ENCODE measurements at places on chromosomes 1 and 21.

DNA sequence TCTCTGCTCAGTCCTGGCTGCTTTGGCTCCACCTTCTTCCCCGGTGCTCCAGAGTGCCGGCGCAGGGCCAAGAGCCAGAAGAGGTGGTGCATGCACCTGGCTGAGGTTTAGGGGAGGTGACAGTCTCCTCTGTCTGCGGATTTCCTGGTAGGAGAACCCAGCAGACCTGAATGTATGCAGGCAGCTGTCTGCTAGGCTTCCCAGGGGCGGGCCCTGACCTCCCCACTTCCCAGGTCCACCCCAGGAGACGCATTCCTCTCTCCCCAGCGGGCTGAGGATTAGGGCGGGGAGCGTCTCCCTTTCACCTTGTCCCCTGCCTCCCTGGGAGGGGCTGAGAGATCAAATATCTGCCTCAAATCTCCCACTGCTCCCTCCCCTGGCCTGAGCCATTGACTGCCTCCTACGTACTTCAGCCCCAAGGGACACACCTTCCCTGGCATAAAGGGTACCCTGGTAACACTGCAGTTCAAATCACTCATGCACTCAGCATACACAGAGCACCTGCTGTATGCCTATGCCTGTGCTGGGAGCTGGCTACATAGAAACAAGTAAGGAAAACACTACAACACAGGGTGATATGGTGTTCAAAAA is 27.5 kb downstream of the DMBX1 start:
- no peak for DNase-seq

GRCh38 chr1:77687519-77687906 is 5.1 kb upstream of the ZZZ3 start:
- no peak for DNase-seq

GRCh38 chr1:111372336-111372965 is 55.1 kb downstream of the OVGP1 start:
- no peak for DNase-seq

DNA sequence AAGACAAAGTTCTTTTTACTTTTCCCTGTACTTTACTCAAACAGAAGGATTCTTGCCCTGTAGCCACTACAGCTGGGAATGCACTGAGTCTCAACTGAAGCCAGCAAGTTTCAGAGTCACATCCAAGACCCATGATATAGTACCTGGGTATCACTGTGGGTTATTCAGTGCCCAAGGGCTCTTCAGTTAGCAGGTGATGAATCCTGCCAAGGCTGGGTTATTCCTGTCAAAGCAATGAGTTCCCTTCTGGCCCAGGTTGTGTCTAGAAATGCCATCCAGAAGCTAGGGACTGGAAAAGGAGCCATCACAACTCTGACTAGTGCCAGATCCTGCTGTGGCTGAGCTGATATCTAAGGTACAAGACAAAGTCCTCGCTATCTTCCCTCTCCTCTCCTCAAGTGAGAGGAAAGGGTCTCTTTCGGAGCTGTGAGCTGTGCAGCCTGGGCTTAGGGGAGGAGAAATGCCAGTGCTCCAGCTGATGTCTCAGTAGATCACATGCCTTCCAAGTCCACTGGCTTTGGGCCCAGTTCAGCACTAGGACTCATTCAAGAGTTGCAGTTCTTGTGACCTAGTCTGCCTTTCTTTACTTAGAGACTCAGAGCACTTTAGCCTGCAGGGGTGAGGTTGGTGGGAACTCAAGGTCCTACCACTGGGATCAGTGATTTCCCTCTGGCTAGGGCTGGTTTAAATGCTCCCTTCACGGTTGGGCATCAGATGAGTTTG is 369.4 kb downstream of the TBX15 start:
- DNase-seq = no peak

DNA sequence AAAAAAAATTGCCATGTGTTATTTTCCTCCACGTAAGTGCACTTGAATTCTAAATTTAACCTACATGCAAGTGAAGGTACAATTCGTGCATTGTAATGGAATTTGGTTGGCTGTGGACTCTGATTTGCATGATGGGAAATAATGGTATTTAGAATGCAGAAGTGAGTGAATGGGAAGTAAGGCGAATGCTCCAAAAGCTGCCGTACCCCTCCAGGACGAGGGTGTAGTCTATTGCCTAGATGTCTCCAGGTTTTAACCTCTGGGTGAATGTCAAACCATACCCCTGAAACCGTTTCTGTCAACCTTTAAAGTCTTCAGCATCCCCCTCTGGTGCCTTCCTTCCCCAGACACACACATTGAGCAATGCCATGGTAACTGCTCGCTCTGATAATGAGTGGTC is 44.5 kb downstream of the KIAA0040 start:
- no peak for DNase-seq

DNA sequence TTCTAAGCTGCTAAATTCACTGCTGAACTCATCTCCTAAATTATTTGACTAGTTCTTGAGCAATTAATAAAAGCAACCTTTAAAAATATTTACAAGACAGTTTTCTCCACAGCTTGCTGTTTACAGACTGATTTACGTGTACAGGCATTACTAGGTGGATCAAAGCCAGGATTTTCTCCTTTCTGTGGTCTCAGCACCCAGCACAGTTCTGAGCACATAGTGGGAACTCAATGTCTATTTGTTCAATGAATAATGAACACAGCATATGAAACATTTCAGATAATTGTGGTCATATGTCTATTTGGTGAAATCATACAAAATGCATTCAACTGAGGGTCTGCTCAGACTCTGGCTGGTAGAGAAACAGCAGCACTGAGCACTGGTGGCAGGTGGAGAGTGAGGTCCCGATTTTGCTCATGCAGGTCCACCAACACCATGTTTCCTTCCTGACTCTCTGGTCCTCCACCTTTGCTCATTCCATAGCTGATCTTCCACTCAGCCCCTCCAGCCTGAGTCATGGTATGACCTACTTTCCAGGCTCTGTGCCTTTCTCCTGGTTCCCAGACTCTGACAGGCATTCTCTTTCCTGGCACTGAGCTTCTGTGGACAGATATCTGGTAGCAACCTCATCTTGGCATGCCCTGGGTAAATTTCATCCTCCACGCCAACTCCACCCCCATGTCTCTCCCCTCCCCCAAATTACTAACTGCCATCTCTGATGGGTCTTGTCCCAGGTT is 311.3 kb downstream of the TGFB2 start:
- no peak for DNase-seq

DNA sequence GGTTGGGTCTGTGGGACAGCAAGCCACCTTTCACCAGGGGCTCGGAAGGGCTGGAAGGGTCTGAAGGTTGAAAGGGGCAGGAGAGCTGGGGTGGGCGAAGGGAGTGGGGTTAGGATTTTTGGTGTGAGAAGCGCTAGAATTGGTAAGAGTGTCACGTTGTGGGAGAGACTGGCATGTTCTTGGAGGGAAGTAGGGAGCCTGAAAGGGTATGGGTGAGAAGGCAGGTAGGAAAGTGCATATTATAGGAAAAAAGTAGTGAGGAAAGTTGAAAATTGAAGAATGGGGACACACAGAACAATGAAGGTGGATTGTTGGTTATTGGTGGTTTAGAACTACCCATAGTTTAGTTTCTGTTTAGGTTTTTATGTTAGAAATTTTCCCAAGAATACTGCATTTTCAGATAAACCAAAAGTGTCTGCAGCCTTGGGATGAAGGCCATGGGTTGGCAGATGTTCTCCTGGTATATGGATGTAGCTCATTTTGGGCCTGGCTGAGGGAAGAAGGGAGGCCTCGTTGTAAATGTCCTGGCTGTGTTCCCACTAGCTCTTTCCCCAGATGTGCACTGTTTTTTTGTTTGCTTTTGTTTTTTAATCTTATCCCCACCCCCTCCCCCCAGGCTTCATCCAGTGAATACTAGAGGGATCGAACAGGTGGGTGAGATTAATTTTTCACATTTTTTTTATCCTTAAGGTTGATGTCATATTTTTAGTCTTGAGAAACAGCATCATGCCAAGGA is 1.2 kb downstream of the LRRC42 start:
- no peak for DNase-seq

DNA sequence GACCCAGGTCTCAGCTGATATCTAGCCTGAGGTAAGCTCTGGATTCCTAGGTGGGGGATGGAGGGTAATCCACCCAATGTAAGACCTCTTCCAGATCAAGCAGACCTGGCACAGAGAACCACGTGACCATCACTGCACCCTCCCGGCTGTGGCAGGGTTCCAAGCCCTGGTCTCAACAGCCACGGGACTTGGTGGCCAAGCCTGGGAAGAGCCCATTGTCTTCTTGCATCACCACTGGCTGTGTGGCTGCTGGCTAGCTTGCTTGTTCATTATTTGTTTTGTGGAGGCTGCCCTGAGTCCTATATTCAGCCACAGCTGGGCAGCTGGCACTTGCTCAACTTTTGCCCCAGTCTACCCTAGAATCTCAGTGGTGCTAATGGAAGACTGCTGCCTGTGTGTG is 24.1 kb upstream of the NFASC start:
- no peak for DNase-seq

DNA sequence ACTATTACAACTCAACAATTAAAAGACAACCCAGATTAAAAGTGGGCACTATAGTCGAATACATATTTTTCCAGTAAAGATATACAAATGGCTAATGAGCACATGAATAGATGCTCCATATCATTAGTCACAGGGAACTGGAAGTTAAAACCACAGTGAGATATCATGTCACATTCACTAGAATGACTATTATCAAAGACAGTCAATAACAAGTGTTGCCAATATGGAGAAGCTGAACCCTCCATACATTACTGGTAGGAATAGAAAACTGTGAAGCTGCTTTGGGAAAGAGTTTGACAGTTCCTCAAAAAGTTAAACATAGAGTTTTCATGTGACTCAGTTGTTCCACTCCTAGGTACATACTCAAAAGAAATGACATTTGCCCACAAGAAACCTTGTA is 30.6 kb upstream of the MRPS6 start:
- DNase-seq = no peak

- no peak for DNase-seq
These were observed 15.4 kb upstream of the TBX15 start for GRCh38 chr1:119003413-119004128.

DNA sequence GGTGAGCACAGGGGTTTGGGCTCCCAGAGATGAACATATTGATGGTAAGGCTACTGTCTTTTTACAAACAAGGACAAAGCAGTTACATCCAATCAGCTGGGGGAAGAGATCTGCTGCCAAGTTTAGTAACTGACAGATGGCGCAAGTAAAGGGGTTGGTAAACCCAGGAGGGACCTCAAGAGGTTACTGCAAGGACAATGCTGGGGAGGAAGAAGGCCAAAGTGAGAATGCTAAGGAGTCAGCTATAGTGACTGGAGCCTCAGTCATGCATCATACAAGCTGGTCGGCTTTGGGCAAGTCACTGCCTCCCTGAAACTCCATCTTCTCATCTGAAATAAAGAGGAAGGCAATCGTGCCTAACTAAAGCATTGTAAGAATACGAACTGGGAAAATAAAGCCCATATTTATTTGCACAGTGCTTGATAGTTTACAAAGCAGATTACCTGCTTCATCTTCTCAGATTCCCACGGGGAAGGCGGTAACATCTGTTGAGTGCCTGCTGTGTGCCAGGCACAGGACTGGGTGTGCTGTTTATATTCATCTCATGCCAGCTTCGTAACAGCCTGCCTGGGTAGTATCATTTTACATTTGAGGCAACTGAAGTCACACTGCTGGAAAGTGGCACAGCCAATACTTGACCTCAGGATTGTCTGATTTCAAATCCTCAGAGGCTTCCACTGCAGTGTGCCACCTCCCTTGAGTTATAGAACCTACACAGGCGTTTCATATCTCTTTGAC is 114.8 kb downstream of the BEND5 start:
- DNase-seq = no peak

DNA sequence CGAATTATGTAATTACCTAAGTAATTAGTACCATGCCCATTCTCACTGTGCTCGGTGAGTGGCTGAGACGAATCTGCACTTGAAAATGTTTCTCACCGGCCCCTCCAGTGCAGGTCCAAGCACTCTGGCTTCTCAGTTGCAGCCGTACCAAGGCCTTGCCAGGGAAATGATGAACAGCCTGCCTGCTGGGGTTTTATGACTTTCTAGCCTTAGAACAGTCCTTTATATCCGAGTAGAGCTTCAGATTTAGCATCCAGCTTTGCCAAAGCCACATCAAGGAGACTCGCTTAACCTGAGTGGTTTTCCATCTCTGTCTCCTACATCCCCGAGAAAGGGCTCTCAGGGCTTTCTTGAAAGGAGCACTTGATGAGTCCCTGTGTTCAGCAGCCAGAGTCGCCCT is 83.4 kb downstream of the GREM2 start:
- DNase-seq = no peak

DNA sequence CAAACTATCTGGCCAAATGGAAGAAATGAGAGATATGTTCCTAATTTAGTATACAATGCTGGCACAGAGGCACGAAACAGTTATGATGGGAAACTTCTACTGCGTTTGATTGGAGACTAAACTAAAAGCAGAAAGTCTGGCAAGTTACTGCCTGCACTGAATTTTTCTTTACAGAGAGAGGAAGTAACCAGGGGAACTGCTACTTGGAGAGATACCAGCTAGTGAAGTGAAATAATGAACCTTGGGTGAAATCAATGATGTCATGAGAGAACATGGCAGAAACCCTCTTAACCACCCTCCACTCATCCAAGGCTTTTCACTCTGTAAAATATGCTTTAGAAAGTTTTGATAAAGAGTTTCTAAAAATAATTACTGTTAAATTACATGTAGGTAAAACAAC is 29.3 kb downstream of the NIBAN1 start:
- DNase-seq = no peak

DNA sequence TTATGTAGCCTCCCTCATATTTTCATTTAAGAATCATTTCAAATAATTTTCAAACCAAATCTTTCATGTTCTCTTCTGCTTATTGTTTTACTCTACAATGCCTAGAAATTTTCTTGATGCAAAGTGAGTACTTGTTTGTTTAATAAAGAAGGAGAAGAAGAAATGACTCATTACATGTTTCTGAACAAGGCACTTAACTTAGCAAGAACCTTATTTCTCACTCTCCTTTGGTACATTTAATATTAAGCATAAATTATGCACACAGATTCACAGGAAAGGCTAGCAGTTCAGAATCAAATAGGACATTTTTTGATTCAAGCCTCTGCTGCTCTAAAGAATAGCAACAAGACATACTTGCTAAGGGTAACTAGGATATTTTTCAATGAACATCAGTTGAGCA is 9.1 kb downstream of the SCYL3 start:
- no peak for DNase-seq

DNA sequence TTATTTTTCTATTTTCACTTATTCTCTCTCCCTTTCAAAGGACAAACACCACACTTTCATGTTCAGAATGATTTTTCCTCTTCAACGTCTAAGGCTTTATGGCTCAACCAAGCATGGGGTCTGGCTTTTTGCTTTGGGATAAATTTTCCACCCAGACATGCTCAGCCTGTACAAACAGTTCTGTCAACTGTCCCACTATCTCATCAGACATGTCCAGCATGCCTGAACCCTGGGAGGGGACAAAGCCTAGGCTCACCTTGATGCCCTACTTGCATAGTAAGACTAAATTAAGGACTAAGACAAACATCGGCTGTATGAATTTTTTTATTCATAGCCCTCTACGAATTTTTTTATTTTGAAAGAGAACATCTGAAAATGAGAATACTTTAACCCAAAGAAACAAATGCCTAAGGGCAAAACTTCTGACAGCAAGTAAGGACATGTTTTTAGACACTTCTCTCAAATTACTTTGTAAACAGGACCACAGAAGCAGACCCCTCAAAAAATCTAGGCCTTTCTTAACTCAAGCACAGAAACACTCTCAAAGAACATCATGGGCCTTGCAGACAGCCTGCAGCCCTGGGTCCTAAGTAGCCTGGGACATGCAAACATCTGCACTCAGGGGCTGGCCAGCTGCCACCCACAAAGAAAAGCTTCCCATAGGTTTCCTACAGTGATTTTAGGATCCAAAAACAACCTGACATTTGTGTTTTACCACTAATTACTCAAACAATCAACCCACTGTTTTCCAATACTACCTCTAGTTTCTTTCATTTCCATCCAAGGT is 72.3 kb upstream of the PALMD start:
- no peak for DNase-seq

All from activated CD8-positive, alpha-beta memory T cell treated with anti-CD3 and anti-CD28 coated beads for 1 hour (primary cell).